Activated T-cell treated with anti-CD3 and anti-CD28 coated beads for 48 hours (primary cell): ENCODE measurements at places on chromosomes 2 and 18.

DNA sequence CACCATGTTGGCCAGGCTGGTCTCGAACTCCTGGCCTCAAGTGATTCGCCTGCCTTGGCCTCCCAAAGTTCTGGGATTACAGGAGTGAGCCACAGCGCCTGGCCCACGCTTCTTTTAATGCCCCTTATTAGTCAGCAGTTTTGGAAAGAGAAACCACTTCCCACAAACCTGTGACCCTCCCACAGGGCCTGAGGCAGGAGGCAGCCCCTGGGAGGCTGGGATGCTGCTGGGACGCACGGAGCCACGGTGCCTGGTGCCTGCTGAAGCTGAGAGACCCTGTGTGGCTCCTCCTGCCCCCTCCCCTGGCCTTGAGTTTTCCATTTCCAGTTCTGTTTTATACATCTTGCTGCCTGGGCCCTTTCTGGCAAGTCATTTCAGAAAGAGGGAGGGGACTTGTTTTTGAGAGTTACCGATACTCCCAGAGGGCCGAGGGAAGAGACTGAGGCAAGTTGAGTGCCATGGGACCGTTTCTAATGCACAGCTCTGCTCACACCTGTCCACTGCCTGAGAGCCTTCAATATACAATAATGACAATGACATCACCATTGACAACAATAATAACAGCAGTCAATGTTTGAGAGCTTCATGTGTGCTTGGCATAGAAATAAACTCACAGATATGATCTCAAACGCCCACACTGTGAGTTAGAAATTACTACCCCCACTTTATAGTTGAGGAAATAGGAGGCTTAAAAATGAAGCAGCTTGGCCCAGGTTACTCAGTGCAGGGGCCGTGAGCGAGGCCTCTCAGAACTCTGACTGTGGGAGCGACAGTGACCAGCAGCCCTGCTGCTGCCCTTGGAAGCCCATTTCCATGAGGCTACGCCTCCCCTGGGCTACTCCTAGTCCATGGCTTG, 78.1 kb upstream of the YWHAQ start:
- peak; percentile 56 for DNase-seq

DNA sequence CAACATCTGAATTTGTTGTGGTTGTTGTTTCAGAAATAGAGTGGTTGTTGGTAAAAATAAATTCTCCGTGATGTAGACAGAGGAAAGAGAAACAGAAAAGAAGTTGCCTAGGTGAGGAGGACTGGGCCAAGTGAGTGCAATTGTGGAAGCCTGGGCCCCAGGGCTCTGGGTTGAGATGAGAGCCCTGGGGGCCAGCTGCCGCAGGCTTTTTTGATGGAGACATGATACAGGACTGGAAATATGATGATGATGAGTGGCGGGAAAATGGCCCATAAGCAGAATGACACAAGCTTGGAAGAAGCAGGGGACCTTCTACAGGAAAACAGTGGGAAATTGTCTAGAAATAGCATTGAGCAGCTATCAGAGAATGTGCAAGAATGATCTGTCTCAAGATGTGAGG, 181.8 kb downstream of the TDRD15 start:
- DNase-seq: no peak

GRCh38 chr2:136235546-136235945, 117.6 kb upstream of the CXCR4 start:
- DNase-seq: no peak

DNA sequence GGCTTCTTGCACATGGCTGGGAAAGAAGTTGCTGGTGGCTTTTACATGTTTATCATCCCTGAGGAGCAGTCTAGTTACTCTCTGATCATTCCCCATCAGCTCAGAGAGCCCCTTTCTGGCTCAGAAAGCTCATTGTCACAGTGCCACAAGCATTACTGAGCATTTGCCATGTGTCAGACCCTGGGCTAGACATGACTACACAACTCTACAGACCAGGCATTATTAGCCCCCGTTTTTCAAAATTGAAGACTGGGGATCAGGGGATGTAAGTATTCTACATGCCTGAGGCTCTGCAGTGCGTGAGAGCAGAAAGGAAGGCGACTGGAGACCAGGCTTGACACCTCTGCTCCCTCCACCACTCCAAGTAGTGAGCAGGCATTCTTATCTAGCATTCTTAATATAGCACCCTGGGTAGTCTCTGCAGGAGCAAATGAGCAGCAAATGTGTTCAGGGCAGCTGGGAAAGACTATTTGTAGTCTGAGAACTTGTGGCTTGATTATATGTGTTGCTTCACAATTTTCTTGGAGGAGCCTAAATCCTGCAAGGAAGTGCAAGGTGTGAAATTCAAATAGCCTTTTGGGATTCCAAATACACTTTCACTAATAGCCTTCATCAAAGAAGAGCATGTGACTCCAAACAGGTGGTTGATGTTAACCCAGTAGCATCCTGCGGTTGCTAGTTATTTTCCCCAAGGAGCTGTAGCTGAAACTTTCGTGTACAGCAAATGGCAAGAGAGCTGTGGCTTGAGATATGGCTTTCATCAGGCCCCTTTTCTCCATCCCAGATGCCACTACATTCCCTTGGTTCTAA, 143.2 kb downstream of the DDX1 start:
- no peak for DNase-seq

GRCh38 chr18:42901161-42901560, 214.3 kb downstream of the RIT2 start:
- DNase-seq: no peak

DNA sequence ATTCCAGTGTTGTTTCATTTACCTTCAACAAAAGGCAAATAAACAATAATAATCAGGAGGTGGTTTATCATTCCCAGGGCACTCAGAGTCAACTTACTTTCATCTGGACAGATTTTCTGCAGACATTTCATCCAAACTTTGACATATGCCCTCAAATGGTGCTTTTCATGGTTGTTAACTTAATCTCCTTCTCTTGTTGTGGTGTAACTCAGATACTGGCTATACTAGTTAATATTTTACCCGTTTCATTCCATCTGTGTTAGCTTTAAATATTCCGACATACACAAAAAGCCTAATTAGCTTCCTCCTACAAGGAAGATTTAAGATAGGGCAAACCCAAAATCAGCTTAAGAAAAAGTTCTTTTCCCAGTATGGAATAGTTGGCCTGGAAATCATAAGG, 44.4 kb upstream of the RPE start:
- no peak for DNase-seq

GRCh38 chr18:5463831-5464230, 80.0 kb downstream of the EPB41L3 start:
- DNase-seq: no peak

DNA sequence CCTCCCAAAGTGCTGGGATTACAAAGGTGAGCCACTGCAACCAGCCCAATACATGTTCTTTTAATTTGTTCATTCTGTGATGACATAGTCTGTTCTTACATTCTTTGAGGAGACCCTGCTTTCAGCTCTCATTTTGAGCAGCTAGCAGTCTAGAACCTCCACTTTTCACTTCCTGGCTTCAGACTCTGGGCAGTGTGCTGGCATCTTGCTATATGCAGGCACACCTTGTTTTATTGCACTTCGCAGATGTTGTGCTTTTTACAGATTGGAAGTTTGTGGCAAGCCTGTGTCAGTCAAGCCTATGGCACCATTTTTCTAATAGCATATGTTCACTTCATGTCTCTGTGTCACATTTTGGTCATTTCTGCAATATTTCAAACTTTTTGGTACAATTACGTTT, 72.4 kb downstream of the PRKCE start:
- no peak for DNase-seq

DNA sequence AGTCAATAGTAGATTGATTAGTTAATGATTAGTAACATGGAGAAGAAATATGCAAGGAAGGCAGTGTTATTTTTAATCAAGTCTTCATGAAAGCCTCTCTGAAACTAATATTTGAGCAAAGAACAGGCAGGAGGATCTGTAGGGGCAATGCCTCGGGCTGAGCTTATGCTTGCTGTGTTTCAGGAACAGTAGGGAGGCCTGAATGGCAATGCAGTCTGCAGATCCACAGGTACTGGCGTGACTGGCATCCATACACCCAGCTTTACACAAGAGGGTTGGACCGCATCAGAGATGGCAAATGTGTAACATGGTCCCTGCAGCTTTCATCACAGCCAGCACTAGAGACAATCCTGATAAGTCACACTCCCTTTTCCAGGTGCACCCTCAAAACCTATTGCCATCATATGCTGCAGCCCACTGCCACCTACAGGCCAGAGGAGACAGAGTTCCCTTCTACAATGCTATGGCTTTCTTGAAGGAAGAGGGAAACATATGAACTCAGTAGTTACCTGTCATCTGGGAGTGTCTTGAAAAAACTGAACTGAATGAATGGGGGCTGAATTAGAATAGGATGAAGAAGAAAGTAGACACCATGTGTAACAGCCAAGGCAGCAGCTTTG, 582.4 kb upstream of the RAB6C start:
- no peak for DNase-seq

DNA sequence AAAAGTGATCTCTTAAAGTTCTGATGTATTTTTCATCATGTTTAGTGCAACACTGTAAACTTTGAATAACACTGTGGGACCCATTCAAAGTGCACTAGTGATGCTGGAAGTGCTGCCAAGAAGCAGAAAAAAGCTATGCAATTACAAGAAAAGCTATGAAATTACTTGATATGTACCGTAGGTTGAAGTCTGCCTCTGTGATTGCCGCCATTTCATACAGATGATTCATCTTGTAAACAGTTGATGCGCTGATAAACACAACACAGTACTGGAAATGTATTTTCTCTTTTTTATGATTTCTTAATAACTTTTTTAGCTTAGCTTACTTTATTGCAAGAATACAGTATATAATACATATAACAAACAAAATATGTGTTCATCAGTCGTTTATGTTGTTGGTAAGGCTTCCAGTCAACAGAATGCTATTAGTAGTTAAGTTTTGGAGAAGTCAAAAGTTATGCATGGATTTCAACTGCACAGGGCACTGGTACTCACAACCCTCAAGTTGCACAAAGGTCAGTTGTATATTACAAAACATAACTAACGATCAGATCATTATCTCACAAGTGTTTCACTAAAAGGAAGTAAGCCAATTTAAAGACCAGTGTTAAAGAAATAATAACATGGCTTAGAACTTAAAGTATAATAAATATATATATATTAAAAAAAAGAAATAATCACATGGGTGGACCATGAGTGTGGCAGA, 82.0 kb downstream of the SGPP2 start:
- DNase-seq: no peak

GRCh38 chr2:236875906-236876505, 209.7 kb upstream of the COPS8 start:
- DNase-seq: no peak

DNA sequence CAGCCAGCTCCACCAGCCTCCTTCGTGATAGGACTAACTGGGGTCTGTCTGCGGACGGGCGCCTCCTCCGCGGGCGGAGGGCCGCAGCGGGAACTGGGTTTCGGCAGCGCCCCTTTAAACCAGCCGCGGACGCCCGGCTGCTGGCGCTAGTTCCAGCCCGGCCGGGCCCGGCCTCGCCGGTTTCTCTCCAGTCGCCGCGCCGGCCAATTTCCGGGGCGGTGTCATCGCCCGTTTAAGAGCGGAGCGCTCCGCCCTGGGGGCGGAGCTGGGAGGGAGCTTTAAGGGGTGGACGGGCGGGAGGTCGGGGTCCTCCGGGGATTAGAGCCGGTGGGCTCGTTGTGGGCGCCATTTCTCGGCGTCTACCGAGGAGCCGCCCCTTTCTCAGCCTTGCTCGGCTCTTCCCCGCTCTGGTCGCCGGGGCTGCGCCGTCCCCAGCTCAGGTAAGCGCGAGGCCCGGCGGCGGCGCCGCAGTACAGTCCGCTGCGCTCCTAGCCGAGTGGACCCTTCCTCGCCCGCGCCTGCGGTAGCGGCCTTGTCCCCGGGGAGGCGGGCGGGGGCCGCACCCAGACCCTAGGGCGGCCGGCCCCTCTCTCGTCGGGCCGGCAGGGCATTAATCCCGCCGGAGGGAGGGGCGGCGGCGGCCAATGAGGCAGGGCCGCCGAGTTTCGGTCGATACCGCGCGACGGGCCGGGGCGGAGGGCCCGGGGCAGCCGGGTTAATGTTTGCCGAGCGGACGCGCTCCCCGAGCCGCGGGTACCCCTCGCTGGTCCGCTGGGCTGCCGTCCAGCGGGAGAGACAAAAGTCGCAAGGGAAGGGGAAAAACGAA, at the start of gene EPB41L5:
EPB41L5 (plus strand) TSS at position 307 of the 826 bp plus-strand sequence. CDS start 6,008 bp downstream, outside the sequence.
- peak; percentile 79 for DNase-seq

- DNase-seq: no peak
These were observed 103.9 kb downstream of the PMAIP1 start for GRCh38 chr18:60003610-60004185.

GRCh38 chr18:22346401-22346952, 71.2 kb downstream of the CTAGE1 start:
- DNase-seq: no peak
